ENCODE measurements at places on chromosomes 5 and 9. TPM values are rescaled to one million over a fixed set of nuclear protein-coding genes. Genes with fewer than 3 reads are reported as not detected.

DNA sequence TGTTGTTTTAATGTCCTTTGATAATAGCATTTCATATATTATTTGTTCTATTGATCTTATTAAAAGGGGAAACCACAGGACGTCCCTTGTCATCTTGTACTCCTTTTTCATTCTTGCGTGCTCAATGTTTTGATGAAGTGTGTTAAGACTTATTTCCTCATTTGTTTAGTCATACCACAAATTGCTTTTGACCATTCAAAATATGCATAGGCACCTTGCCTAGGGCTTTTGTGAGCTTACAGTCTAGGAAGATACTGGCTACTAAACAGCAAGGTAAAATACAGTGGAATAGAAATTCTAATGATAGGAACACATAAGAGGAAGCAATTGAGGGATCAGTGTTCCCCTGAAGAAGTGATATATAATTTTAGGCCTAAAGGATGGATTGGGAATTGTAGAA is 190.3 kb downstream of the WDR70 start:
- no peaks in the 10 kb centered on the region for H3K27me3 ChIP-seq
- DNase-seq: no peak
- H3K4me1 ChIP-seq: no peaks in the 10 kb centered on the region
- H3K4me3 ChIP-seq: no peak overlapping the region

The C5orf52 gene
- total RNA-seq: not detected

The AK8 gene
- total RNA-seq: not detected

DNA sequence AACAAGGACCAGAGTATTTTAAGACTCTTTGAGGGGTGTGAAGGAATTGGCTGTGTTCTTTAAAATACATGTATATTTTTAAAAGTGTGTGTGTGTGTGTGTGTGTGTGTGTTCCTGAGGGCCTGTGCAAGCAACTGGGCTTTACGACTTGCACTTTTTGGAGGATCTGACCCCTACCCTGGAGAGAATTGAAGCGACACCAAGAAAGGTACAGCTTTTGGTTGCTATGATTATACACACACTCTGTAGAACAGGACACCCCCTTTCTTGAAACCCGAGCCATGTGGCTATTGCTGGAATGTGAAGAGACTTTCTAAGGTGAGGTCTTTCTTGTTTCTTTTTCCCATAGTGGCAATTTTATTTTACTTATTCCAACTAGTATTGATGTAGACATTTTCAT is 988 bp downstream of the SHISAL2B start:
- DNase-seq: no peak
- peaks cover 12% of the 10 kb centered on the region for H3K4me1 ChIP-seq
- no peak overlapping the region for H3K4me3 ChIP-seq
- peaks cover 10% of the 10 kb centered on the region for H3K27me3 ChIP-seq

The GCNT4 gene
- total RNA-seq: 0.20 TPM

GRCh38 chr5:174045470-174046025 is at the start of gene NSG2:
Gene NSG2, plus strand, starts transcription at chr5:174045706. Its CDS starts 1,050 bp downstream, at chr5:174046756.
- H3K27ac ChIP-seq: no peak within 1 kb of the TSS
- no peaks in the 10 kb centered on the region for H3K36me3 ChIP-seq
- H3K4me3 ChIP-seq: no peak within 1 kb of the TSS
- H3K4me1 ChIP-seq: no peaks in the 10 kb centered on the region
- DNase-seq: peak; percentile 62

DNA sequence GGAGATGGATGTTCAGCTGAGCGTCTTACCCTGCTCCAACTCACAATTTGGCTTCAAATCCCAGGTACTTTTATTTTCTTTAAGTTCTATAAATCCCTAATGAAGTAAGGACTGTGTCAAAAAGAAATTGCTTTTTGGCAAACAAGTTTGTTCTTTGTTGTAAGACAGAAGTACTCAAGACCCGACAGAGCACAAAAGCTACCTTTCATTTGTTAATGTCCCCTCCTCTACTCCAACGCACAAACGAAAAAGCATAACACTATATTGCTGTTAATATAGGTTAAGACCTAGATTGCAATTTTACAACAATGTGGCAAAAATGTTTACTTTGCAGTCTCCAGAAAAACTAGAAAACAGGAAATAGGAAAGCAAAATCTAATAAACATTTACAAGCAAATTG is 595.4 kb upstream of the DMAC1 start:
- no peaks in the 10 kb centered on the region for H3K27me3 ChIP-seq
- no peak for DNase-seq
- H3K36me3 ChIP-seq: no peaks in the 10 kb centered on the region
- H3K4me1 ChIP-seq: no peaks in the 10 kb centered on the region
- no peak overlapping the region for H3K4me3 ChIP-seq
- H3K27ac ChIP-seq: no peak overlapping the region

DNA sequence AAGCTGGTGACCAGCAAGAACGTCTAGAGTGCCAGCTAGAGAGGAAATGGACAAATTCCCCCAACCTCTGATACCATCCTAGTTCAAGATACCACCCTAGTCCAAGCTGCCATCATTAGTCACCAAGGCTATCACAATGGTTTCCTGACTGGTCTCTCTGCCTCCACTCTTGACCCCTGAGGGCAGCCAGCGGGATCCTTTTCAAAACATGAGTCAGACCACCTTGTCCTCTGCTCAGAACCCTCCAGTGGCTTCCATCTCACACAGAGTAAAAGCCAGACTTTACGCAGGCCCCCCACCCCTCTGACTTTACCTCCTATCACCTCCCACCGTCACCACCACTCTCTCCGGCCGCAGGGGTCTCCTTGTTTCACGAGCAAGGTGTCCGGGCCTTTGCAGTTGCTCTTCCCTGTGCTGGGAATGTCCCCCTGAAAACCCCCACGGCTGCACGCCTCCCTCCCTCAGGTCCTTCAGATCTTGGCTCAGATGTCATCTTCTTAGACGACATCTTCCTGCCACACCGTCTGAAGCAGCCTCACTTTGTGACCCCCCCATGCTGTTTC is 42.2 kb upstream of the FBXW11 start:
- H3K4me1 ChIP-seq: no peaks in the 10 kb centered on the region
- H3K27me3 ChIP-seq: no peaks in the 10 kb centered on the region
- H3K36me3 ChIP-seq: peaks cover 14% of the 10 kb centered on the region
- H3K27ac ChIP-seq: no peak overlapping the region

- no peaks in the 10 kb centered on the region for H3K4me1 ChIP-seq
- H3K4me3 ChIP-seq: peak overlapping the region; percentile 35
- no peaks in the 10 kb centered on the region for H3K36me3 ChIP-seq
- peak; percentile 77 for DNase-seq
- peaks cover 77% of the 10 kb centered on the region for H3K27me3 ChIP-seq
Measured at GRCh38 chr5:88690409-88691229, 192.4 kb downstream of the MEF2C start.

- H3K4me3 ChIP-seq: no peak overlapping the region
- H3K27ac ChIP-seq: no peak overlapping the region
- no peaks in the 10 kb centered on the region for H3K27me3 ChIP-seq
- H3K36me3 ChIP-seq: no peaks in the 10 kb centered on the region
- no peak for DNase-seq
- H3K4me1 ChIP-seq: no peaks in the 10 kb centered on the region
Measured at GRCh38 chr9:87885484-87886189, 3.0 kb downstream of the SPATA31E1 start.

DNA sequence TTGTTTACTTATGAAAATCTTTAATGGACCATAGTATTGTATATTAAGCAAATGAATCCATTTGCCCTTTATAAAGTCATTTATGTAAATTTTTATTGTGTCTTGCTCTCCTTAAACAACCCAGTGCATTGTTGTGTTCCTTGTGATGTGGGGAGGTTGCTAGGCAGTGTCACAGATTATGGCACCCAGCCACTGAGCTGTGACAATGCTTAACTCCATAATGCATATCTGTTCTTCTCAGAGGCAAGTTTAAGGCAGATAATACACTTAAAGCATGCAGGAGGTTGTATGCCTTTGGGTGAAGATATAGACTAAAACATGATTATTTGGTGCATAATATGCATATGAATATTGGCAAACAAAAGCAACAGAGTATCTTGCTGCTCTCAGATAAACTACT is 269.6 kb upstream of the RIOK2 start:
- DNase-seq: no peak
- no peak overlapping the region for H3K4me3 ChIP-seq
- H3K4me1 ChIP-seq: no peaks in the 10 kb centered on the region
- H3K36me3 ChIP-seq: no peaks in the 10 kb centered on the region
- no peak overlapping the region for H3K27ac ChIP-seq
- H3K27me3 ChIP-seq: no peaks in the 10 kb centered on the region

DNA sequence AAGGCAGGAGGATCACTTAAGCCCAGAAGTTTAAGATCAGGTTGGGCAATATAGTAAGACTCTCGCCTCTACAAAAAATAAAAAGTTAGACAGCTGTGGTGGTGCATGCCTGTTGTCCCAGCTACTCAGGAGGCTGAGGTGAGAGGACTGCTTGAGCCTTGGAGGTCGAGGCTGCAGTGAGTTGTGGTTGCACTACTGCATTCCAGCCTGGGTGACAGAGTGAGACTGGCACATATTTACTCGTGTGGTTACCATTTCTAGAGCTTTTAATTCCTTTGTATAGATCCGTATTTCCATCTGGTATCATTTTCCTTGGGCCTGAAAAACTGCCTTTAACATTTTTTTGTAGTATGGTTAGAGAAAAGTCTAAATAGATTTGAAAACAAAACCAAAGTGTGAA is 7.8 kb downstream of the IL6ST start:
- H3K27ac ChIP-seq: no peak overlapping the region
- no peak overlapping the region for H3K4me3 ChIP-seq
- DNase-seq: no peak
- no peaks in the 10 kb centered on the region for H3K27me3 ChIP-seq

GRCh38 chr5:66849803-66850202 is 253.6 kb downstream of the MAST4 start:
- H3K4me1 ChIP-seq: peaks cover 12% of the 10 kb centered on the region
- H3K4me3 ChIP-seq: no peak overlapping the region
- no peaks in the 10 kb centered on the region for H3K27me3 ChIP-seq

Data from right atrium auricular region (tissue), 2 donors.